ENCODE measurements at places on chromosomes 2 and 18.

- no peak for DNase-seq
These were observed 107.1 kb downstream of the TWIST2 start for GRCh38 chr2:238954841-238955591.

DNA sequence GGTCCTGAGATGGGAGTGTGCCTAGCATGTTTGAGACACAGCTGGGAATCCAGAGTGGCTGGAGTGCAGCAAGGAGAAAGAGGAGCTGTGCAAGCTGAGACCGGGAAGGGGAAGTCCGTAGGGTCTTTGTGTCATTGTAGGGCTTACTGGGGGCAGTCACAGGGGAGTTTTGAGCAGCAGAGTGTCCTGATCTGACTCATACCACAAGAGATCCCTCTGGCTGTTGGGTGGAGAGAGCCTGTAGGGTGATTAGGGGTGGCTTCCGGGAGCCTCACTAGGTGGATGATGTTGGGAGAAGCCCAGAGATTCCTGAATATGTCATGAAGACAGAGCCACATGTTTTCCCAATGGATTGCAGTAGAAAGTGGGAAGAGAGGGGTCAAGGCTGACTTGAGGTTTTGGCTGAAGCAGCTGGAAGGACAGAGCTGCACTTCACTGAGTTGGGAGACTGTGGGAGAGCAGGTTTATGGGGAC, 30.9 kb downstream of the FHOD3 start:
- DNase-seq: no peak

GRCh38 chr2:115165529-115166109, 723.2 kb downstream of the DPP10 start:
- no peak for DNase-seq

- peak; percentile 38 for DNase-seq
These were observed 8.7 kb downstream of the OTOF start for GRCh38 chr2:26469092-26469710.

DNA sequence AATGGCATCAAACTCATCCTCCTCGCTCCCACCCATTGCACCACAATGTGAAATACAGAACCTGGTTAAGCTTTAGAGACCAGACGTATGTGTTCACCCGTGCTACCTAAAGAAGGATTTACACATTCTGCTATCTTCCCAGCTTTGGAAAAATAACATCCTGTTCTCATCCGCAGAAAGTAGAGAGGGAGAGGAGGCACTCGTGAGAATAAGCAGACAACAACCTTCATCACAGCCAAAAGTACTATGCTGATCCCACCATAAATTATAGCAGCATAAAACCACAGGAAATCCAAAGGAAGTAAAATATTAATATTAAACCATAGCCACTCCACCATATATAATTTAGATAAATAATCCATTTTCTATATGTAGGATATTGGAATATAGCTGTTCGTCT, 111.7 kb upstream of the NRP2 start:
- no peak for DNase-seq

DNA sequence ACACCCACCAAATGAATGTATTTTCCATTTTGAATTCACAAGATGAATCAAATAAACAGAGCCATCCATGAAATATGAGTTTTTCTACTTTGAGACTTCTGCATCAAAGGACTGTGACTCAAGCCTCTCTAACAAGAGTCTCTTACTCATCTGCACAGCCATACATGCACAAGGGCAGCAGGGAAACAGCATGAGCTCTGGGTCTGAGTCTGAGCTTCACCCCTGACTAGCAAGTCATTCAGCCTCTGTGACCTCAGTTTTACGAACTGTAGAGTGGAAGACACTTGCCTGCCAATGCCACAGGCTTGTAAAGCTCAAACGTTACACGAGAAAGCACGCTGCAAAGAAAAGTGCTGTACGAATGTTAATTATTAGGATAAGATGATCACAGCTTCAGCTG, 42.9 kb downstream of the MREG start:
- no peak for DNase-seq

- no peak for DNase-seq
These were observed 13.9 kb upstream of the SLC1A4 start for GRCh38 chr2:64975232-64975821.

GRCh38 chr2:18611604-18612003, 22.2 kb upstream of the NT5C1B start:
- DNase-seq: no peak
